Inflammatory macrophage treated with lipopolysaccharide for 1 hour (primary cell): ENCODE measurements at places on chromosomes 7 and 10.
A peak's percentile ranks its signal among the peaks of the same experiment; 100 is the strongest.

GRCh38 chr10:110679486-110680272, 35.5 kb downstream of the RBM20 start:
- DNase-seq, result no peak

- DNase-seq, result no peak
These were observed 119.1 kb upstream of the JCAD start for GRCh38 chr10:30178356-30178964.

- no peak for DNase-seq
These were observed 13.5 kb downstream of the ATP5MK start for GRCh38 chr10:103382769-103383168.

- DNase-seq, result no peak
These were observed 122.8 kb upstream of the GDF10 start for GRCh38 chr10:47176903-47177868.

DNA sequence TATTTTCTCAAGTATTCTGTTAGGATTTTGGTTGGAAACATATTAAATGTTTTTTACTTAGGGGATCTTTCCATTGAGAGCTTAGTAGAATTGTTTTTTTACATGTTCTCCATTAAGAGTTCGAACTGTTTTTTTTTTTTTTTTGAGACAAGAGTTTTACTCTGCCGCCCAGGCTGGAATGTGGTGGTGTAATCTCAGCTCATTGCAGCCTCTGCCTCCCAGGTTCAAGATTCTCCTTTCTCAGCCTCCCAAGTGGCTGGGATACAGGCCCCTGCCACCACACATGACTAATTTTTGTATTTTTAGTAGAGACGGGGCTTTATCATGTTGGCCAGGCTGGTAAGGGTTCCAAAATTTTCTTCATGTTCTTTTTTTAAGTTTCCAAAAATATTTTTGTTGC, 33.2 kb downstream of the MPLKIP start:
- DNase-seq, result no peak

- DNase-seq, result no peak
These were observed 50.4 kb downstream of the SEC23IP start for GRCh38 chr10:119942973-119943372.

DNA sequence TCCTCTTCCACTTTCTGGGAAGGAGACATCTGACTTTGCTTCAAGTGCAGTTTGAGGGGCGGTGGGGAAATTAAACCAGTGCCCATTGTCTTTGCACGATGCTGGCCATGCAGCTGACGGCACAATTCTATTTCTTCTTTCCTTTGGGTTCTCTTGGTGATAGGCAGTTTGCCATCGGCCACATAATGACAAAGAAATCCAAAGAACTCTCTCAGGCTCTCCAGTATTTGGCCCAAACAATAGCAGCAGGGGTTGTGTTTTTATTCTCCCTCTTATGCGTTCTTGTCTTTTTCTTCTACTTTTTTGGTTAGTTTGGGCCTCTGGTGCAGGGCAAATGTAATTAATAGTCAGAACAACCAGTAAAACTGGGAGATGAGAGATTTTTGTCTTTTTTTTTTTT, 147.0 kb downstream of the EMX2 start:
- DNase-seq, result no peak

DNA sequence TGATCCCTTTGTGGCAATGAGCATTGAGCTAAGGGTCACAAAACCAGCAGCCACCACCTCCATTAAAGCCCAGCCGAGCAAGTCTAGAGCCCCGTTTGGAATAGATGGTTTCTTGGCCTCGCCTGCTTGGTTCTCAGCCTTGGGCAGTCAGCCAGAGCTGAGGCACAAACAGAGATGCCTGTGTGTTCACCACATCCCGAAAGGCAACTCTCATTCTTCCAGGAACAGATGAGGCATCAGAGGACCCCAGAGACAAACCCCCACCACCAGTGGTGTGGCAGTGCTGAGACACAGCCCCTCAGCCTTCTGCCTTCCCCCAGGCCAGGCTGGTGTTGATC, 203.3 kb upstream of the ZMIZ1 start:
- no peak for DNase-seq

- no peak for DNase-seq
These were observed 54.7 kb downstream of the MINPP1 start for GRCh38 chr10:87559392-87559791.

GRCh38 chr10:61981460-61981859, 80.0 kb downstream of the ARID5B start:
- no peak for DNase-seq

DNA sequence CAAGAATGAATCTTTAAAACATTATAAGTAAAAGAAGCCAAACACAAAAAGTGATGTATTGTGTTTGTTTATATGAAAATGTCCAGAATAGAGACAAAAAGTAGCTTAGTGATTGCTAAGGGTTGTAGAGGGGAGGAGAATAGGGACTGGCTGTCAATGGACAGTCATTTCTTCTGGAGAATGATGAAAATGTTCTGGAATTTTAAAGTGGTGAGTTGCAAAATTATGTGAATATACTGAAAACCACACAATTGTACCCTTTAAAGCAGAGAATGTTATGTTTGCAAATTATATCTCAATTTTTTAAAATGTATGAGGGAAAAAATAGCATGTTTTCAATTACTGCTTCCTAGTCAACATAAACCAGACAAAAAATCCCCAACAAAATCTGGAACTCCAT, 174.2 kb downstream of the KMT2E start:
- no peak for DNase-seq

DNA sequence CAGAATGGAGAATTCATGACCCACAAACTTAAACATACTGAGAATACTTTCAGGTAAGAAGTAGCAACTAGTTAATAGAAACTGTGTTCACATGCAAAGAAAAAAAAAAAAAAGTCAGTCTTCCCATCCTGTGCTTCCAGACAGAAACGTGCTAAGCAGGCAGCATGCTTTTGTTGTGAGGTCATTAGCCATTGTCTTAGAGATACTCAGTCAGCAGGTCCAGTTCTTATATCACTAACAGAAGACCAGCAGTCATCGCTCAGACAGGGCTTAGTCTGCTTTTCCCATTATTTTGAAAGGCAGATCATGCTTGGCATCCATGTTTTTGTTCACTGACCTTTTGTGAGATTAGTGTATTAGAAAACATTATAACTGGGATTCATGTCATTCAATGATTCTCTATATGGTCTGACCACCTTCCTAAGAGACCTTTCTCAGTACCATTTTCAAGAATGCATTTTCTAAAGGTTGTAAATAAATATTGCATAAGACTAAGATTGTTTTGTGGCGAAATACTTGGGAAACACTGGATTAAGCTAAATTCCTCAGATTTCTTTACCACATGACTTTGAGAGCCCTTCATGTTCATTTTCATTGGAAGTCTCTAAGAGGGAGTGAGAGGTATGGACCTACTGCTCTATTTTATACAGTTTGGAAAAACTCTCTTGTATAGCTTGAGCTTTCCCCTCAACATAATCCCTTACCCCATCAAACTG, 45.0 kb upstream of the AGBL3 start:
- DNase-seq, result no peak

DNA sequence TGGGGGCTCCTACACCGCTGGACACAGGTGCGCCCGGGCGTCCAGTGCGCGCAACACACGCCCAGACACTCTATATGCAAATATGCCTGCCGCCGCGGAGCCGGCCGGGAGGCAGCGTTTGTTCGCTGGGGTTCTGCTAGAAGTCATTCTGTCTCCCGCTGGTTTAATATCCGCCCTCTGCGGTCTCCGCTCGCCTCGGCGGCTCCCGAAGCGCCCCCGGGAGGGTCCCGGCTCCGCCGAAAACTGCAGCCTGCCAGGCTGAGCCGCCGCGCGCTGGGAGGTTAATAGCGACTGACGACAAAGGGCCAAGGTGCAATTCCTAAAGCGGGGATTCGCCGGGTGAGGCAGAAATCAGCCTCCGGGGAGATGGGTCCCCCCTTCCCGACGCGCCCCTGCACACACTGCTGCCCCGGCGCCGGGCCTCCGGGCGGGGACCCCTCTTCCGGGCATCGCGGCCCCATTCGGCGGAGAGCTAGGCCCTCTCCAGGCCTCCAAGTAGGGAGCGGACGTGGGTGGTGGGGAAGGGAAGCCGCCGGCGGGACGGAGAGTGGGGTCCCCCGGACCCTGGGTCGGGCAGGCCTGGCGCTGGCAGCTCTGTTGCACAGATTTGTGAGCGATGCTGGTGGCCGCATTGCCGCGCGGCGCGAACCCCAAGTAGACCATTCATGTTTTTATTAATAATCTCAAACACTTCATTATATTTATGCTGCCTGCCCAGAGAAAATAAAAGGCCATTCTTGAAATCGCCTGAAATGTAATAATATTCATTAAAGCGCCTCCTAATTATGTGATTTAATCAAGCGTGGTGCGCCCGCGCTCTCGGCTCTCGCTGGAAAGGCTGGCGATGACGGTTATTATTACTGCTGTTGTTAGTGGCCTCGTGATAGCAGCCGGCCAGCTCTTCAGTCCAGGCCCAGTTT, 9.1 kb downstream of the EN2 start:
- no peak for DNase-seq

DNA sequence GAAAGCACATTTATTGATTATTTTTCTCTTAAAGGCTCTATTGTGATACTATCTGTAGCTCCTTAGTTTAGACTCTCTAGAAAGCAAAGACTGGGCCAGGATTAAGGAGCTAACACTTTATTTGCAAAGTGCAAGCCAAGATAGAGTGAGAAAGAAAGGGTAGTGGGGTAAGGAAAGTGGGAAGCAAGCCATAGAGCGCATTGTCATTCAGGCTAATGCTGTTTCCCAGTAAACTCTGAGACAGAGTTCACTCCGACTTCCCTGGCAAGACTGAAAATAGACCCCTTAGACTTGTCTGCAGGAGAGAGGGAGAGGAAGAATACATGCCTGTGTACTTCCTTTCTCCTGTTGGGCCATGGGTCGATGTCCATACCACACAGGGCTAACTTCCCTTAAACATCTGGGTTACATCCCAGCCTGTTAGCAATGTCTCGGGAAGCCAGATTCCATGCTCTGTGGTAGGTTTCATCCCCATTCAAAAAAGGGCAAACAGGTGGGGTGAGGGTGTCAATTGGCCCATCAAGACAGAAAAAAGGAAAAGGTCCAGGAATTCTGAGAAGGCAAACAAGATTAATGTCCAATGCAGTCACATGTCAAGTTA, 875.8 kb upstream of the CELF2 start:
- DNase-seq, result no peak

DNA sequence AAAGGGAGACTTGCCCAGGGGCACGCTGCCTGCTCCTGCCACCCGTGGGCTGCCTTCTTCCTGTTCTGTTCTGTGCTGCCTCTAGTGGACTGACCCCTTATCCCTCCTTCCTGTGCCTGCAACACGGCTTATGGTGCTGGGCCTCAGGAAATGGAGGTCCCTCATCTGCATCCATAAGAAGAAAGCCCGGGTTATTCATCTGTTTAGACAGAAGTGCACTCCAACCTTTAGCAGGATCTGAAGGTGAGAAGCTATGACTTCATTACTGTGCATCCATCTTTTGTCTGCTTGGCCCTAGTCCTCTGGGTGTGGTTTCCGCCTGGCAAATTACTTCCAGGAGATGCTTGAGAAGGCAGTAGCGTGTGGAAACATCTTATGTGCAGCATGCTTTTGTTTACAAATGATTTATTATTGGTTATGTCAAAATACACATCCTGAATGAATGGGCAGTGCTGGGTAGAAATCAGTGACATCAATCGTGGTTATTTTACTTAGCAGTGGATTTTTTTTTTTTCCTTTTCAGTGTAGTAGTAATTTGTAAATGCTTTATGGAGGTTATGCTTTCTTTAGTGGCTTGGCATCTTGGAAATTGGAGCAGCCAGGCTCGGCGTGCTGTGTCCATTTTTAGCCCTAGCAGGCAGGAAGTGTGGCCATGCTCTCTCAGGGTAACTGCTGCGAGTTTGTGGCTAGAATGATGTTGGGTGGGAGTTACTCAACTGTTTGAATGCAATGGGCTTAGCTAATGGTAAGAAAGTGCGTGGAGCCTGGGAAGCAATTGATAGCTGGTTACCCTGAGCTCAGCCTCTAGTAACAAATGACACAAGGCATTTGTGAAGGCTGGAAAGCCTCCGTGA, 12.7 kb downstream of the PTPRE start:
- peak; percentile 65 for DNase-seq

DNA sequence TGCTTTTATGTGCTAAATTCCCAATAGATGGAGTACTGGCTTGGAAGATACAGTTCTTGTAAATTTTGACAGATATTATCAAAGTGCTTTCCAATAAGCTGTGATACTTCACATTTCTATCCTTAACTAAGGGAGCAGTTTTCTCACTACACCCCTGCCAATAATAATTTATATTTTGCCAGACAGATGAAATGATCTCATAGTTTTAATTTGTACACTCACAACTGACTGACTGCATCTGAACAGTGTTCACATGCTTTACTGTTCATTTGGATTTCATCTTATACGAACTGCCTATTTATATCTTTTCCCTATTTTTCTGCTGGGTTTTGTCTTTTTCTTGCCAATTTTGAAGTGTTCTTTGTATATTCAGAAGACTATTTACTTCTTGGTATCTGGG, 96.0 kb downstream of the BRAF start:
- DNase-seq, result no peak

GRCh38 chr7:134210227-134210626, 83.1 kb downstream of the LRGUK start:
- DNase-seq, result no peak

- peak; percentile 81 for DNase-seq
These were observed 230.0 kb upstream of the HABP2 start for GRCh38 chr10:113322843-113323242.

GRCh38 chr10:77310288-77310840, 327.2 kb downstream of the KCNMA1 start:
- no peak for DNase-seq

GRCh38 chr10:51314481-51314880, 240.2 kb downstream of the PRKG1 start:
- no peak for DNase-seq

- DNase-seq, result peak; percentile 50
These were observed 45.5 kb upstream of the TARP start for GRCh38 chr7:38318803-38319416.

GRCh38 chr10:36638462-36639155, 486.8 kb upstream of the ANKRD30A start:
- no peak for DNase-seq

DNA sequence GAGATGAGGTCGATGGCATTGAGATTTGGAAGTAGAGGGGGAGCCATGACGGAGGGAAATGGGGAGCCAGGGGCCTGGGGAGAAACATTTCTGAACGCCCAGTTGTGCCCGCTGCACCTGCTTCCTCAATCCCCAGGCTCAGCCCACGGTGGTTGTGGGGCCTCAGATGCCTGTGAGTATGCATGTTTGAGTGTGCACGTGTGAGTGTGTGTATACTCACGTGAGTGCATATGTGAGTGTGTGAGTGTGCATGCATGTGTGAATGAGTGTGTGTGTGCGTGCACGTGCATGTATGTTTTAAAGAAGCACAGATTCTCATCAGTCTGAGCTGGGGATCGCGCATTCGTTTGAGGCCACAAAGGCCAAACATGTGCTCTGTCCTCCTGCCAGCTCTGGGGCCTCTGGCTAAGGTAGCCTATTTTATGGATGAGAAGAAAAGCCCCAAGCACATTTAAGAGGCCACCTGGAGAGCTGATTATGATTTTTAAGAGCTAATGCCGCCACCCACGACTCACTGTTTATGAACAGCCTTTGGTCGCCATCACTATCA, 154.8 kb downstream of the ARHGAP12 start:
- DNase-seq, result no peak

- no peak for DNase-seq
These were observed 12.0 kb upstream of the AOAH start for GRCh38 chr7:36736090-36736898.

GRCh38 chr10:113914956-113915355, 60.5 kb downstream of the NHLRC2 start:
- no peak for DNase-seq

GRCh38 chr7:139495580-139496125, 12.2 kb upstream of the KLRG2 start:
- no peak for DNase-seq

- no peak for DNase-seq
These were observed 147.8 kb downstream of the CYP26A1 start for GRCh38 chr10:93221521-93221920.

GRCh38 chr10:124619195-124619594, 125.0 kb downstream of the FAM53B start:
- DNase-seq, result no peak
